ENCODE measurements at places on chromosomes 7 and 10.

GRCh38 chr10:76922666-76923065 is 714.9 kb downstream of the KCNMA1 start:
- no peak for DNase-seq

GRCh38 chr7:105677817-105678573 is 96.7 kb upstream of the EFCAB10 start:
- peak; percentile 56 for DNase-seq

- no peak for DNase-seq
These were observed 47.7 kb upstream of the ZNF92 start for GRCh38 chr7:65325793-65326432.

DNA sequence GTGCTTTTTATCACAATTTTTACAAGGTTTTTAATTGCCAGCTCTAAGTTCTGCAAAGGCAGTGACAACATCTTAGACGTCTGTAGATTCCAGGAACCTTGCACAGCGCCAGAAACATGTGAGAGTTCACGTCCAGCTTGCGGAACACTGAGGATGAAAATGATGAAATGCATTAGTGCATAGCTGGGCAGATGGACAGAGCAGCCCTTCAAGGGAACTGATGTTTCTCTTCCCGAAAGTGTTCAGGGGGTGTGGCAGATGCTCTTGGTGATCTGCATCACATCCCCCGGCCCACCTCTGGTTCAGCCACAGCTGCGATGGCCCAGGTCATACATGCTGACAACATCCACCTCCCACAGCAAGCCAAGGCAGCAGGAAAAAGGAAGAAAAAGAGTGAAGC is 40.9 kb downstream of the ITIH5 start:
- no peak for DNase-seq

DNA sequence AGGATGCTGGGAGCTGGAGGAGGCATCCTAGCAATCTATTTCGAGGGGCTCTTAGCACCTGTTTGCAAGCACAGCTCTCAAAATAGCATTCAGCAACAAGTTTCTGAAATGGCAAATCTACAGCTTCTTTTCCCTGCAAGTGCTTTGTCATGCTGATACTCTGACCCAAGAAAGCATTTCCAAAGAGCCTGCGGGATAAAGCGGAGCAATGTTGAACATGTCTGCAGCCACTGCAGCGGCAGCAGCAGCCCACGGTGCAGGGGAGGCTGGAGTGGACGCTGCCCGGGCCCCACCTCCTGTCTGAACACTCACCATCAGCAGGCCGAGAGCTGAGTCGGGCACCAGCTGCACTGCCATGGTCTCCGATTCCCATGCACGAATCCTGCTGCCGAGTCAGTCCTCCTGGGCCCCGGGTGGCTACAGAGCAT is 964 bp downstream of the FRMD4A start:
- no peak for DNase-seq

DNA sequence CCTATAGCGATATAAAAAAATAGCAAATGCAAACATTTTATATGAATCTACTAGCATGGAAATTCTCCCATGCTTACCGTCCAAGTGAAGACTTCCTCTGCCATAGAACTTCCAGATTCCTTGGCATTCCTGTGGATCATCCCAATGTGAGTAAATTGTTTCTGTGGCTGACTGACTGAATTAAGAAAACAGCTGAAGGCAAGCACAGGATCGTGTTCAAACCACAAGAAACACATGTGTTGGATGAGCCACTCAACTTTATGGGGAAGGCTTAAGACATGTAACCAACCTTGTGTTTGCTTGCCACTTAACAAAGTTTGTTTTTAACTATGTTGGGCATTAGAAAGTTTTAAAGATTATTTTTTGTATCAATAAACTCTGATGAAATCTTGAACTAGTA is 2.6 kb upstream of the MYPN start:
- DNase-seq = no peak

DNA sequence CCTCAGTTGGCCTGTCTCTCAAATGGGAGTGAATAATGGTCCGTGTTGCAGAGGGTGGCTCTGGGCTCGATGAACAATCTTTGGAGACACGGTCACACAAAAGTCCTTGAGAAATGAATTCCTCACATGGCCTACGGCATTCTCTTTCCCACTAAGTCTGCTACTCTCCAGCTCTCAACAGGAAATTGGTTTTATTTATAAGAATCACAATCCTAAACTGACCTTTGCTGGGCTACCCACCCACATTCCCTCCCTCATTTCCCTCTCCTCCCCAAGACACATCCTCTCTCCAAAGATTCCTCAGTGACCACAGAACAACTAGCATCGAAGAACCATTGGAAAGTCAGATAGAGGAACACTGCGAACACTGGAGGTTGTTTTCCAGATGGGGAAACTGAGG is 4.7 kb downstream of the AFAP1L2 start:
- no peak for DNase-seq

DNA sequence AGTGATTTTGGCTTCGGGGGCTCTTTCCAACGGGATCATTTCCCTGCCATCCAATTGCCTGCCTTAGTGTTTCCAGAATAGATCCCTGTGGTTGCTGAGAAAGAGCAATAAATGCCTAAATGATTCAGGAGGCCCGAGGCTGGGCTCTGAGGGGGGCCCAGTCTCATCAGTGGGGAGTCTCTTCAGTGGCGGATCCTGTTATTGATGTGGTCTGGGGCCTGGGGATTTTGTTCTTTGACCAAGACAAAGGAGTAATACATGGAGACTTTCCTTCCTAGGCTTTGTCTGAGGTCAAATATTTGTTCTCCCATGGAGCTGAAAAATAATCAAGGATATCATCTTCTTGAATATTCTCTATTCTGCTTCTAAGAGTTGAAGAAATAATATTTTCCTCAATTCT is 40.8 kb downstream of the TAS2R41 start:
- no peak for DNase-seq

DNA sequence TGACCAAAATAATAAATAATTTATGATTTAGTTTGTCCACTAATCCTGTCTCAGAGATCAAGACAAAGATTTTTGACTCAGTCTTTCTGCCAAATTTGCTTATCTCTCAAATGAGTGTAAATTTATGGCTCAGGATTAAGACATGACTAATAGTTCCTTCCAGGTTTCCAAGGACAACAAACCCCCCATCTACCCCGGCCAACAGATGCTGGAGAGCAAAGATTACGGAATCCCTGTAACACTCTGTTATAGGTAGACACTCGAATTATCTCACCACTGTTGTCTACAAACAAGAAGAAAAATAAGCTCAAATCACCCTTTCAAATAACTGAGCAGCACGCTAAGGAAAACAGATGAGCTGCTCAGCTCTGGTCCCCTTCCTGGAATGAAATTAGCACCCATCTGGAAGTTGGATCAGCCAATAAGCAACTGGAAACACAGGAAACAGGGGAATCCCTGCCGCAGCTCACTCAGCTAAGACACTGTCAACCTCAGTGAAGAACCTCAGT is 56.8 kb upstream of the SVIL start:
- no peak for DNase-seq

DNA sequence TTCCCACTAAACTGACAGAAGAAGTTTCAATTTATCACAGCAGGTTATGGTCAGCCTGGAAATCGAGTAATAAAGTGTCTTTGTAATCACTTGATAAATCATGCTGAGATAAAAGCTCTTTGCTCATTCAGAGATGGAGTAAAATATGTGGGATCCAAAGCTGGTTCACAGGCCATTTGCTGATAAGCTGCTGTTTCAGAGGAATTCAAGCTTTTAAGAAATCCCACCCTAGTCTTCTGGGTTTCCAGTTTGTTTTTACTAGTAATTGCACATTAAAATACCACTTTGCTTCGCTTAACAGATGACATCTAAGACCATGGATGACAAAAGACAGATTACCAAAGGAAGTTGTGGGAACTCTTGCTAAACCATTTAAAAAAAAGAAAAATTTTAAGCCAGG is 37.4 kb upstream of the CDK6 start:
- no peak for DNase-seq

- no peak for DNase-seq
These were observed 133.0 kb upstream of the TNS3 start for GRCh38 chr7:47714669-47715607.

- DNase-seq = no peak
These were observed 872 bp upstream of the HMX2 start for GRCh38 chr10:123146894-123147634.

DNA sequence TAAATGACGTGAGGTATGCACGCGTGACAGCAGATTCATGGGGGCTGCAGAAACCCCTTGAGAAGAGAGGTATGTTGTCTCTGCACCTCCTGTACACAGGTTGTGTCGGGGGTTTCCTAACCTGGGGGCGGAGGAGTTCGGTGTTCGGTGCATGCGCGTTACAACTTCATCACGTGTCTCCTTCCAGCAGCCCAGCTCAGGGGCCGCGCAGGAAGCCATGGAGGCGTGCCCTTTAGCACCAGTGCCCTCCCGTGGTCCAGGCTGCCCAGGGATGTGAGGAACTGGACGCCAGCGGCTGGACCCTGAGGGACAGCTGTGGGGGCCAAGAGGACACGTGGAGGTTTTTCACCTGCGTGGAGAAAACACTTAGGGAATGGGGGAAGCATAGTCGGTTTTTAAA is 186.4 kb downstream of the EBF3 start:
- DNase-seq = no peak

GRCh38 chr10:118412132-118412760 is 70.1 kb upstream of the FAM204A start:
- DNase-seq = no peak

DNA sequence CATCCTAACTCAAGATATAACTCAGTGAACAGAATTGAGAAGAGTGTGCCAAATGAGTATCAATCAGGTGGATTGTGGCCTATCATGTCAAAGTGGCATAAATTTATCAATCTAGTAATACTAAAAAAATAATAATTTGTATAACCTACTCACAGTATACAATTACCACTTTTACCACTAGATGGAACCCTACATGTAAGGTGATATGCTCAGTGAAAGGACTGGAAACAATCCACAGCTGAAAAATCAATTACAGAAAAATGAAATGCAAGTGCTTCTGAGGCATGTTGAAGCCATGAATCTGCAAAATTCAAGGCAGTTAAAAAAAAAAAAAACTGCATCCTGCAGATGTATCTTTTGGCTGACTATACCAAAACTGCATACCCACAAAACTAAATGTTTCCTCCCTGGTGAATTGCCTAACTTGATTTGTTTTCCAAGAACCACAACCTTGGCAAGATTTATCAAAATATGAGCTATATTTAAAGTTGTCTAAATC is 13.9 kb downstream of the ARHGAP19 start:
- DNase-seq = no peak

DNA sequence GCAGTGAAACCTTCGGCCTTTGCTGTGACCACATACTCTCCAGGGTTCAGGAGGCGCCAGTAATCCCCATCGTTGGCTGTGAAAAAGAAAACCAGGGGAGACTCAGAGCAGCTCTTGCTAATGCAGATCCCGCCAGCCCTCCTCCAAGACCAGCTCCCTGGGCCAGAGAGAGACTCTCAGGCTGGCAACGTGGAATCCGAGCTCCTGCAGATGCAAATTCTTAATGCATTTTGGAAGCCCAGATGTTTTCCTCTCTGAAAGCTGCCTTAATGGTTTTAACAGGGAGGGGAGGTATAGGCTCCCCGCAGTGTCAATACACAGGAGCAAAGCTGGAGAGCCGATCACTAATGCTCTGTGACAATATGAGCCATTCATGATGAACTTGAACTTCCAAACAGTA is 80.8 kb downstream of the GPR26 start:
- no peak for DNase-seq

DNA sequence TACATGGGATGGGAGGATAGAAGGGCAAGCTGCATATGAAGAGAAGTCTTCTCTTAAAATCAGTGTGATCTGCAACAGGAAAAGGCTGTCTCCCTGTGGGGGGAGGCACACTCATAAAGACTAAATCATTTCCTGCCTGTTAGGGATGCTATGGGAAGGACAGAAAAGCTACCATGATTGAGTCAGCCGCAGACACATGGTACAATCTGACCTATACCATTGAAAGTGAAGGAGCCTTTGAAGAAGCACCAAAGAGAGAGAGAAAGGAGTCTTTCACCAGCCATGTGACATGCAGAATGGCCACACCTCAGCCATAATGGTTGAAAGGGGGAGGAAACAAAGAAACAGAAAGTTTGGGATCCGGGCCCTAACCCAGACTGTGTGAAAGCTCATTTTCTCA is 29.1 kb downstream of the NUDCD3 start:
- DNase-seq = no peak

DNA sequence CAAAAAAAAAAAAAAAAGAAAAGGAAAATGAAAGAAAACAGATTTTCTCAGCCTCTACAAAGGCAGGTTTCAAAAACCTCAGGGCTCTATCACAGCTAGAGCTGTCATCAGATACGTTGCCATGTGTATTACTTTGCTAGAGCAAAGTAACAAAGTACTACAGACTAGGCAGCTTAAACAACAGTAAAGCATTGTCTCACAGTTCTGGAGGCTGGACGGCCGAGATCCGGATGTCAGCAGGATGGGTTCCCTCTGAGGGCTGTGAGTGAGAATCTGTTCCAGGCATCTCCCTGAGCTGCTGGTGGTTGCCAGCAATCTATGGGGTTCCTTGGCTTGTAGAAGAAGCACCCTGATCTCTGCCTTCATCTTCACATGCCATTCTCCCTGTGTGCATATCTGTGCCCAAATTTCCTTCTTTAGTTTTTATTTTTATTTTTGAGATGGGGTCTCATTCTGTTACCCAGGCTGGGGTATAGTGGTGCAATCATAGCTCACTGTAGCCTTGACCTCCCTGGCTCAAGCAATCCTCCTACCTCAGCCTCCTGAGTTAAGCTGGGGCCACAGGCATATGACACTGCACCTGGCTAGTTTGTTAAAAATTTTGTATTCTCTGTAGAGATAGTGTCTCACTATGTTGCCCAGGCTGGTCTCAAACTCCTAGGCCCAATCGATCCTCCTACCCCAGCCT is 48.9 kb upstream of the KDM7A start:
- no peak for DNase-seq

GRCh38 chr10:108052981-108053380 is 888.5 kb upstream of the SORCS1 start:
- no peak for DNase-seq

DNA sequence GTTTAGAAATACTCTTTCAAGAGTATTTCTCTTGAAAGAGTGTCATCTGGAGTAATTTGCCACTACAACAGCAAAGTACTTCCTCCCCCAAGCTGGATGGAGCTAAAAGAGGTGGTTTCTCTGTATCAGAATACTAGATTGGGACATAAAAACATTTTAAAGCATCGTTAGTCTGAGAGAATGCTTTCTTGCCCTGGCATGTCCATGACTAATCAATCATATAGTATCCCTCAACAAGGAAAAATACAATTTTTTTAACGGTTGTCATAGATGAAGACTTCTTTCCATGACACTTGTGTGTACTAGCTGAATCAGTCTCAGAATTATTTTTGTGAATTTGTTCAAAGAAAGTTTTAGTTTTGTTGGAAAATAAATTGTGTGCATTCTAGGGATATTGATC is 237.9 kb downstream of the NEBL start:
- DNase-seq = no peak

GRCh38 chr7:118626739-118627138 is 402.2 kb downstream of the ANKRD7 start:
- DNase-seq = no peak

- no peak for DNase-seq
These were observed 195.3 kb downstream of the PPP1R9A start for GRCh38 chr7:95102662-95103061.
